ENCODE measurements at places on chromosomes 7 and 10.

- DNase-seq, result no peak
Measured at GRCh38 chr10:24574161-24574560, 149.5 kb downstream of the ARHGAP21 start.

- DNase-seq, result peak; percentile 45
Measured at GRCh38 chr10:131947631-131948347, 33.9 kb downstream of the BNIP3 start.

DNA sequence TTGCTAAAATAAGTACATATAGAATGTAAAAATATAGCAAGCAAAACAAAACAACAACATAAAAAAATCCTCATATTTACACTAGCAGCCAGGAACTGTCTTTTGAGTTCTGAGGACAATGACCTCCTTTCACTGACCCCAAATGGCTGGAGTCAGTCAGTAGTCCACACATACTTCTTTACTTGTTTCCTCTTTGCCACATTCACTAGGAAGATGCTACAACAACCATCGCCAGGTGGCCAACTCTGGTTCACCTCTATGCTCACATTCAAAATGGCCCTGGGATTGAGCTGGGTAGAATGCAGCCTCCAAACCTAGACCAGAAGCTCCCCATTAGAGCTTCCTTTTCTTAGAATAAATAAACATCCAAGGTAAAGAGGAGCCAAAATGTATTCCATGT is 356.2 kb downstream of the PLXNA4 start:
- DNase-seq, result no peak

DNA sequence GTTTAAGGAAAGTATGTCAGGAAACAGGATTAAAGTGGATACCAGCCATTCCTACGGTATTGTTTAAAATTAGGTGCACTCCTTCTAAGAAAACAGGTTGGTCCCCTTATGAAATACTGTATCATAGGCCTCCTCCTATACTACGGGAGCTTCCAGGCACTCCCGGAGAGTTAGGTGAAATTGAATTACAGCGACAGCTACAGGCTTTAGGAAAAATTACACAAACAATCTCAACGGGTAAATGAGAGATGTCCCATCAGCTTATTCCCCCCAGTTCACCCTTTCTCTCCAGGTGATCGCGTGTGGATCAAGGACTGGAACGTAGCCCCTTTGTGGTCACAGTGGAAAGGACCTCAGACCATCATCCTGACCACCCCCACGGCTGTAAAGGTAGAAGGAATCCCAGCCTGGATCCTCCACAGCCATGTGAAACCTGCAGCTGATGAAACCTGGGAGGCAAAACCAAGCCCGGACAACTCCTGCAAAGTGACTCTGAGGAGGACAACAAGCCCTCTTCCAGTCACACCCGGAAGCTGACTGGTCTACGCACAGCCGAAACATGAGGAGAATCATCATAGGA is 25.1 kb upstream of the GHITM start:
- no peak for DNase-seq

DNA sequence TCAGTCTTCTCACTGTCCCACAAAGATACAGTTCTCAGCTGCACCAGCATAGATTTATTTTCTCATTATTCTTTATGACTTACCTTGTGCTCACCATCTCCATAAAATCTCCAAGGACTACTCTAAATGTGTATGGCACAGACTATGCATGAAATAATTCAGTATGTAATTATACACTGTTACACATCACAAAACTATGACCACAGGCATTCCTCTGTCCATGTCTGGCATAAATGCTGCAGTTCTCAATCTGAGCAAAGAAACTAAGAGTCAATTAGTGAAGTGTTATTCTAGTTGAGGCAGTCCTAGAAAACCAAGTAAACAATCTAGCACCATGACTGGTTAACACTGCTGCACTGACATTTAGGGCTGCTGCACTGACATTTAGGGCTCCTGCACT is 2.7 kb downstream of the CYCS start:
- peak; percentile 39 for DNase-seq

DNA sequence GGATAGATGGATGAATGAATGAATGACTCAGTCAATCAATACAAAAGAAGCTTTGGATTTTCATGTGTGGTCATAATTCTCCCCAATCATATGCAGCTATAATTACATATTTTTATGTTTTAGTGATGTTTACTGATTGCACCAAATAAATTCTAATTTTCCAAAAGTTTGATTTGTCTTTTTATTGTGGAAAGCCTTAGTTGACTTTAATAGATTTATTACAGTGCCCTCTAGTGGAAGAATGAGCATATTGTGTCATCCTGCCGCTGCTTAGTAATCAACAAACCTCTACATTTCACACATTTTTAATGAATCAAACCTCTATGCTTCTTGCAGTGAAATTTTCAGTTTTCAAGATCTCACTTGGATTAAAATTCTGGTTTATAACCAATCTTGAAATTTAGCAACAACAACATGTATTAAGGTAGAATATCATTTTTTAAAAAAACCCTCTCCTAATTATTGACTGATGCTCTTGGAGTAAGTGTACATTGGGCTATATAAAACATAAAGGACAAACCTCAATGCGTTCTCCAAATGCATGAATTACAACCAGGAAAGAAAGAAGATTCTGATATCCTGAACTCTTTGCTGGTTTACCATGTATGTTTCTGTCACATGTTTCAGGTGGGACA is 55.6 kb upstream of the PNLIP start:
- no peak for DNase-seq

GRCh38 chr7:88217675-88218428 is 2.0 kb downstream of the SRI start:
- no peak for DNase-seq

GRCh38 chr7:17139081-17139480 is 159.4 kb upstream of the AHR start:
- no peak for DNase-seq

DNA sequence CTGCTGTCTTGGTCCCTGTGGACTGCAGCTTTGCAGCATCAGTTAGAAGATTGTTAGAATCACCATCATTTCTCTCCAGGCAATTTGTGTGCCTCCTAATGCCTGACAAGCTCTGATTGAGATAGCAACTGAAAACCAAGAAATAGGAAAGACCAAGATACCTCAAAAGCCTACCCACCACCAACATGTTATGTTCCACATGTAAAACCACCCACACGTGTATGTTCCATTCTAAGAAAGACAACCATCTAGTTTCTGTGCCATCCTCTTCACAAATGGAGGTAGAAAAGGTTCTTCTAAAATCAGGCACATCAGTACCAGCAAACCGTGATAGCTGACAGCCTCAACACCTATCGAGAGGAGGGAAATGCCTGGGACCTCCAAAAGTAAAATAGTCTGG is 46.9 kb downstream of the TASOR2 start:
- no peak for DNase-seq

DNA sequence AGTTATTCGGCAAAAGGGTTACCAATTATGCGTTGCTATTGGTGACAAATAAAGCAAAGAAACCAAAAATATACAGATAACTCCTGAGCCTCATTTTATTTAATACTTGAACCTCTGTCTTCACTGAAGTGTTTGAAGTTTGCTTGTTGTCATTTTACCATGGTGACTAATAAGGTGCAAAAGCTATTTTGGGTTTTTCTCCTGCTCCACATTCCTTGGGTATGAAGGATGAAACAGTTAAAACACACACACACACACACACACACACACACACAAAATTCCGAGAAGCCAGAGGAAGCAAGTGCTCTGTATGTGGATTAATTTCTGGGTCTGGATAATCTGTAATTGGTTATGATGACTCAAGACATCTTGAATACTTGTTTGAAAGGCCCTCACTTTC is 246.5 kb downstream of the COBL start:
- peak; percentile 7 for DNase-seq

- DNase-seq, result no peak
Measured at GRCh38 chr7:140640060-140640637, 464 bp downstream of the DENND2A start.

GRCh38 chr7:135748770-135749169 is at the start of gene FAM180A:
Gene FAM180A, minus strand, starts transcription at chr7:135748813. Its CDS starts 233 bp downstream, at chr7:135748580.
- DNase-seq, result peak; percentile 66

GRCh38 chr7:99031496-99031895 is 112.4 kb downstream of the SMURF1 start:
- DNase-seq, result no peak

DNA sequence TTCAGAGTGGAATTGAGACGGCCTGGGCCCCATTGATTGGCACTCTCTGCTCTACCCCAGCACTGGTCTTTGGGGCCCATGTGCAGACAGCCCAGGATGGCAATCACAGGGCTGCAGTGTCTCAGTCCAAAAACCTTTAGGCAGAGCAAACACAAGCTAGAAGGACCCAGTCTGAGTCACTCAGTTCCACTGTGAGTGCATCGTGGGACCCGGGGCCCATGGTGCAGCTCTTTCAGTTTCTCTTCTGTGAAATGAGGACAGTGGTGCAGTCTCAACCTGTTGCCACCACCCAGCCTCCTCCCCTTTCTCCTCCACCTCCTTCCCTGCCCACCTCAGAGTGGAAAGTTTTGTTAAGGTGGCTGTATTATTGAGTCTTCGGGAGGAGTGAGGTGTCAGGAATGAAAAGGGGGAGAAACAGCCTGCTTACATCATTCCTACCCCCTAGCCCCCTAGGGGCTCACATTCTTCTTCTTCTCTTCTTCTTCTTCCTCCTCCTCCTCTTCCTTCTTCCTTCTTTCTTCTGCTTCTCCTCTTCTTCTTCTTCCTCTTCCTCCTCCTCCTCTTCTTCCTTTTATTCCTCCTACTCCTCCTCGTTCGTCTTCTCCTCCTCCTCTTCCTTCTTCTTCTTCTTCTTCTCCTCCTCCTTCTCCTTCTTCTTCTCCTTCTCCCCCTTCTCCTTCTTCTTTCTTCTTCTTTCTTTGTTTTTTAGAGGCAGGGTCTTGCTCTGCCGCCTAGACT is 19.5 kb upstream of the CARD11 start:
- DNase-seq, result no peak

DNA sequence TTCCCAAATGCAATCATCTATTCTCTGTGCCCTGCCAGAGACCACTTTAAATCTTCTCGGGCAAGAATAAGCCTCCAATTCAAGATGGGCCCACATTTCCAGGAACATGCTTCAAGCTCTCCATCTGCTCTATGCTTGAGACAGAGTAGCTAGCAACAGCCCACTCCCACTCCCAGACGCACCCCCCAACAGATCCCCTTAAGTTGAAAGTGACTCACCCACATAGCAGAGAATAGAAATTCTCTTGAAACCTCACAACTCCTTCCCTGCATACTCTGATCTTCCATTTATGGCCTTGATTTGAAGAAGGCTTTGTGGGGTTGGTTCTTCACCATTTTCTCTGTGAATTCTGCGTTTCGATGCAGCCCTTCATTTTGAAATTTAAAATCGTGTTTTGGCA is 604.0 kb downstream of the INHBA start:
- DNase-seq, result no peak

DNA sequence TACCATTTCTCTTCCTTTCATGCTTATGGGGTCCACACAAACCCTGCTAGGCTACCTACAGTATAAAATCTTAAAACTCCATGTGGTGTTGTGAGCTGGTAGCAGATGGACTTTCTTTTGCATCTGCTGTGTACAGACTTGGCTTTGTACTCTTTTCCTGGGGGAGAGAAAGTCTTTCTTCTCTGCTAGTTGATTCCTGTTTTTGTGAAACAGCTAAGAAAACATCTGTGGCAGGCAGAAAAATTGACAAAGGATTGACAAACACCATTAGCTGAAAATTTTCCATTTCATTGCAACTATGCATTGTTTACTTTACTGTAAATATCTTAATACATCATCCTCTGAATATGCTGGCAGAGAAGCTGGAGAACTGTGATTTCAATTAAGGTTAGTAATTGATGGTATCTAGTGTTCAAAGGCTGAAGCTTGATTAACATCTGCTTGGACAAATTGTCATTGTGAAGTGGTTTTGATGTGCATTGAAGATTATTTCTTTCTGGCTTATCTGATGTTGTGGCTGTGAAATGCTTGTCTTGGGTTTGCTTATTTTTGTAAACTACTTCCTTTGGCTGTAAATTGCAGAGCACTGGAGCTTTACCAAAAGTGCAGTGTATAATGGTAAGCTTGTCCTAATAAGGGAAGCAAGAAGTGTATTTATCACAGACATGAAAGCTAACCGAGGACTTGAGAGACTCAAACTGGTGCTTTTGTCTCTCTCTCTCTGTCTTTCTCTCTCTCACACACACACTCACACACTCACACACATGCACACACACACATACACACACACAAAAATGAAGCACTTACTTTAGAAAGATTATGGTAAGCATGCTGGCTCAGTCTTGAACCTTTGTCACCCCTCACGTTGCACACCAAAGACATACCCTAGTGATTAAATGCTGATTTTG is at the start of gene FOXP2:
Gene FOXP2 (plus strand): TSS at position 660 of the 908 bp plus-strand sequence. CDS start 11,697 bp downstream, outside the sequence.
- peak; percentile 16 for DNase-seq

- DNase-seq, result no peak
Measured at GRCh38 chr10:114859222-114859621, 37.6 kb downstream of the FHIP2A start.

- no peak for DNase-seq
Measured at GRCh38 chr7:130384371-130384801, 4.1 kb downstream of the CPA1 start.

- no peak for DNase-seq
Measured at GRCh38 chr10:4312051-4312835, 513.8 kb upstream of the AKR1E2 start.

- no peak for DNase-seq
Measured at GRCh38 chr7:117508676-117509075, 28.9 kb downstream of the CFTR start.

- no peak for DNase-seq
Measured at GRCh38 chr7:2869981-2870380, 25.9 kb upstream of the GNA12 start.

DNA sequence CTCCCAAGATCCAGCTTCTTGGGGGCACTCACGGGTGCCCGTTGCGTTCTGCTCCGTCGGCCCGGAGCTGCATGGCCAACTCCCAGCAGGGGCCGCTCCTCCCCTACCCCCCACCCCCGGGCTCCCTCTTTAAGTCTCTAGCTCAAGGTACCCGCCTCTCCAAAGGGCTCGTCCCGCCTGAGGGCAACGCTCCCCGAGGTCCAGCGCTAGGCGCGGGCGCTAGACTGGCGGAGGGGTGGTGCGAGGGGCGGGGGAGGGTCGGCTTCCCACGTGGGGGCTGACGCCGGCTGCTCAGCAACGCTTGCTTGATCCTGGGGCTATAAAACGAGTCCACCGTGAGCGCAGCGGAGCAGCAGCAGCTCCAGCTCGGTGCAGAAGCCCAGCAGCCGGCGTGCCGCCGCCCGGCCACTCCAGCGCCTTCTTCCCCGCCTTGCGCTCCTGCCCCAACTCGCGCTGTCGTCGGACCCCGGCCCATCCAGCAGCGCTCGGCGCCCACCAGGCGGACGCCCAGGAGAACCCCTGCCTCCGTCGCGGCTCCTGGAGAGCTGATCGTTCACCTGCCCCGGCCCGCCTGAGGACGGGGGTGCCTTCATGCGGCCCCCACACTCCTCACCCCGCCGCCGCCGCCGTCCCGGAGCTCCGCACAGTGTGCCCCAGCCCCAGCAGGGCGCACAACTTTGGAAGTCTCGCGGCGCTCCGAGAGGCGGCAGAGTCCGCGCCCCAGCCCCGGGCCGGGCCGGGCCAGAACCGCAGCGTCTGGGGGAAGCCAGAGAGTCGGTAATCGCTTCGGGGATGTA is at the start of gene ADRA2A:
Gene ADRA2A (plus strand): TSS at position 348 of the 797 bp plus-strand sequence. CDS start 968 bp downstream, outside the sequence.
- peak; percentile 3 for DNase-seq
